ENCODE measurements at places on chromosomes 7 and 10. TPM values are rescaled to one million over a fixed set of nuclear protein-coding genes. Genes with fewer than 3 reads are reported as not detected.

GRCh38 chr7:150385302-150385723, 6.2 kb downstream of the ZNF775 start:
- no peak overlapping the region for H3K4me3 ChIP-seq
- no peak for DNase-seq
- H3K4me1 ChIP-seq, result peaks cover 77% of the 10 kb centered on the region
- no peaks in the 10 kb centered on the region for H3K36me3 ChIP-seq
- H3K27ac ChIP-seq, result peak overlapping the region; percentile 93

Gene KDM7A
- 84.2 TPM for total RNA-seq

DNA sequence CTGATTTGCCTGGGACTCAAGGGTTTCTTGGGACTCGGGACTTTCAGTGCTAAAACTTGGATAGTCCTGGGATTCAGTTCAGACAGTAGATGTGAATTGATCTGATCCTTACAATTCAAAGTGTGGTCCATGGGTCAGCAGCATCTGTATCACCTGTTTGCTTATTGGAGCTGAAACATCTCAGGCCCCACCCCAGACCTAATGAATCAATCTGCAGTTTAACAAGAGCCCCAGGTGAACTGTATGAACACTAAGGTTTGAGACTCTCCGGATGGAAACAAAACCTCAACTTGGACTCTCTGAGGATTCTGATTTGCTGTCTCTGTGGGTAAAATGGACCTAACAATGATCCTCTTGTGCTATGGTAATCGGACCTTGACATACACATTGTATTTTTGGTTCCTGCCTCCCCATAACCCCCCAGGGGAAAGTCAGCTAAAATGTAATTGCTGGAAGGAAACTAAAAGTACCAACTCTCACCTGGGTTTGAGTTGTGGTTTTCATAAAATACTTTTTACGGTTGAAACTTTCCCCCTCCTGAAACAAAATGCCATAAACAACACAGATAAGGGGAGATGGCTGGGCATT, 11.7 kb downstream of the CYP26A1 start:
- no peak overlapping the region for H3K4me3 ChIP-seq
- peaks cover 5% of the 10 kb centered on the region for H3K27me3 ChIP-seq
- no peaks in the 10 kb centered on the region for H3K4me1 ChIP-seq
- H3K27ac ChIP-seq, result no peak overlapping the region

GRCh38 chr7:121500360-121501058, 104.4 kb upstream of the FAM3C start:
- H3K27ac ChIP-seq, result no peak overlapping the region
- H3K4me3 ChIP-seq, result no peak overlapping the region
- peaks cover 9% of the 10 kb centered on the region for H3K4me1 ChIP-seq
- no peaks in the 10 kb centered on the region for H3K36me3 ChIP-seq
- H3K27me3 ChIP-seq, result no peaks in the 10 kb centered on the region

DNA sequence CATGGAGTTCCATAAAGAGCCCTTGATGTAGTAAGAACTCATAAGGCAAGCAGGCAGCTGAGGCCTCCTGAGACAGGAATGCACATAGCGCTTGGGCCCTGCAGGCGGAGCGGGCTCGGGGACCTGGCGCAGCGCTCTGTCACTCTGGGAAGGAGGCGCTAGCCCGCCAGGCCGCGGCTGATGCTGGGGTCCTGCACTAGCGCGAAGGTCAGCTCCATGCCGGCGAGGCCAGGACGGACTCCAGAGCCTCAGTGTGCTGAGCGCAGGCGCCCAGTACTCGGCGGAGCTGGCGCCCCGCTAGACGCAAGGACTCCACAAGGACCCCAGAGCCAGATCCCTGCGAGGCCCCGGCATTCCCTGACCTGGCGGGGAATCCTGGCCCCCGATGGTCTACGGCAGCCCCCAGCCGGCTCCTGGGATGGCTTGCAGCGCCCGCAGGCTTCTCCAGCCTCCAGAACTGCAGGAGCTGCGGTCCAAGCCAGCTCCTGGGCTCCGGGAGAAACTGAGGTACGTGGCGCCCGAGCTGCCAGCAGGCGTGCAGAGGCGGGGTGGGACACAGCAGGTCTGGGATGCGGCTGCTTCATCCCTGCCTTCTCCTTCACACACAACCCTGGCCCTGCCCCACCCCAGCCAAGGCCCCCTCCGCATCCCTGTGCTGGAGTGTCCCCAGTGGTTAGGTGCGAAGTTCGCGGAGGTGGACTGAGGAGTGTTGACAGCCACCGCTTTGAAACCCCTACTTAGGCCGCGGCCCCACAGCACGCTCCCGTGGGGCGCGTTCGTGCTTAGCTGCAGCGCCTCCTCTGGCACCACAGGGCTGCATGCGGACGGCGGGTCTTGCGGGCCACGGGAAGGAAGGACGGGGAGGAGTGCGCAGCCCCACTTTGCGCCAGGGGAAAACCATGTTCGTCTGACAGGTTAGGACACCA, 761.5 kb upstream of the POM121L12 start:
- H3K27ac ChIP-seq, result no peak overlapping the region
- no peaks in the 10 kb centered on the region for H3K4me1 ChIP-seq
- H3K4me3 ChIP-seq, result no peak overlapping the region
- DNase-seq, result no peak

Gene MEOX2
- 0.64 TPM for total RNA-seq

- H3K27me3 ChIP-seq, result no peaks in the 10 kb centered on the region
- DNase-seq, result no peak
- H3K27ac ChIP-seq, result peak overlapping the region; percentile 77
- H3K36me3 ChIP-seq, result no peaks in the 10 kb centered on the region
- no peak overlapping the region for H3K4me3 ChIP-seq
Measured at GRCh38 chr10:80413271-80413996, 5.1 kb downstream of the PRXL2A start.

- H3K27me3 ChIP-seq, result no peaks in the 10 kb centered on the region
- H3K4me1 ChIP-seq, result no peaks in the 10 kb centered on the region
- DNase-seq, result no peak
- H3K36me3 ChIP-seq, result no peaks in the 10 kb centered on the region
- H3K4me3 ChIP-seq, result no peak overlapping the region
Measured at GRCh38 chr10:106618646-106619045, 545.9 kb downstream of the SORCS1 start.

GRCh38 chr7:150871601-150872000, 19.3 kb downstream of the AOC1 start:
- H3K36me3 ChIP-seq, result no peaks in the 10 kb centered on the region
- H3K27ac ChIP-seq, result no peak overlapping the region
- no peaks in the 10 kb centered on the region for H3K27me3 ChIP-seq
- no peak overlapping the region for H3K4me3 ChIP-seq

GRCh38 chr7:94594882-94595281, 61.1 kb downstream of the SGCE start:
- H3K36me3 ChIP-seq, result no peaks in the 10 kb centered on the region
- H3K4me1 ChIP-seq, result no peaks in the 10 kb centered on the region
- no peaks in the 10 kb centered on the region for H3K27me3 ChIP-seq
- DNase-seq, result no peak

DNA sequence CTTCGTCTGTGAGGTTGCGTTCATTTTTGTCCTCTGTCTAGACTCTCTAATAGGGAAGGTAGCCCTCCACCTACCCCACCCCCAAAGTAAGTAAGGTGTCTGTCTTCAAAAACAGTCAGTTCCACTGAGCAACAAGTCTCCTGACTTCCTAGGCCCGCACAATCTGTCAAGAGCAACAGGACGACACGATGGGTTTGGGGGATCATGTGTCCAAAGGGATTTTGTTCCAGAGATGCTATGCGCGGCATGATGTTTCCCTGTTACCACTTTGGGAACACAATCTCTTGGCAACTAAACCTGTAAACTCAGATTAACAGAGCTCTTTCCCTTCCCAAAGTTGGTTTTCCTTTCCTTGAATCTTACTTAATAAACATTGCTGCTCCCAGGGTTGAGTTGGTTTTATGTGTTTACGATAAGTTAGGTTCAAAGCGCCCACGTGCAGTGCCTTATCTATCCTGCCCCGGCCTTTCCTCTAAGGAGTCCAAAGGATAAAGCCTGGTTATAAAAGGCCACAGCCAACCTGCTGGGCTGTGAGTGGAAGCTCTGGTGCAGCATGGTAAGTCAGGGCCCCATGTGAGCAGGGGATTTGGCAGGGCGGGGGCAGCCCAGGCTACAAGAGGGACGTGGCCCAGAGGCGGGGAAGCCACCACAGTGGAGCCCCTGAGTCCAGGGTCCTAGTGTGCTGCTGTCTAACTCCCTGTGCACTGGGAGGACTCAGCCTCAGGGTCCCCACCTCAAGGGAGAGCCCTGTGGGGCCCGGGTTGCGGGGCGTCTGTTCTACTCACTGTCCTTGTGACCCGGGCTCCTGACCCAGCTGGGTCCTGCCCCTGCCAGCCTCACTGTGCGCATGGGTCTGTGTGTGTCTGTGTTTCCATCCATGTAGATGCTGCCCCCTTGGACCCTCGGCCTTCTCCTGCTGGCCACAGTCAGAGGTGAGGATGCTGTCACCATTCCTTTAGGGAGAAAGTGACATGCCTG, at the start of gene PNLIPRP2:
TSS of gene PNLIPRP2 (plus strand) at position 531 of the 978 bp plus-strand sequence.
- peak; percentile 79 for DNase-seq
- peaks cover 16% of the 10 kb centered on the region for H3K4me1 ChIP-seq
- no peaks in the 10 kb centered on the region for H3K27me3 ChIP-seq
- peak within 1 kb of the TSS; percentile 75 for H3K27ac ChIP-seq

DNA sequence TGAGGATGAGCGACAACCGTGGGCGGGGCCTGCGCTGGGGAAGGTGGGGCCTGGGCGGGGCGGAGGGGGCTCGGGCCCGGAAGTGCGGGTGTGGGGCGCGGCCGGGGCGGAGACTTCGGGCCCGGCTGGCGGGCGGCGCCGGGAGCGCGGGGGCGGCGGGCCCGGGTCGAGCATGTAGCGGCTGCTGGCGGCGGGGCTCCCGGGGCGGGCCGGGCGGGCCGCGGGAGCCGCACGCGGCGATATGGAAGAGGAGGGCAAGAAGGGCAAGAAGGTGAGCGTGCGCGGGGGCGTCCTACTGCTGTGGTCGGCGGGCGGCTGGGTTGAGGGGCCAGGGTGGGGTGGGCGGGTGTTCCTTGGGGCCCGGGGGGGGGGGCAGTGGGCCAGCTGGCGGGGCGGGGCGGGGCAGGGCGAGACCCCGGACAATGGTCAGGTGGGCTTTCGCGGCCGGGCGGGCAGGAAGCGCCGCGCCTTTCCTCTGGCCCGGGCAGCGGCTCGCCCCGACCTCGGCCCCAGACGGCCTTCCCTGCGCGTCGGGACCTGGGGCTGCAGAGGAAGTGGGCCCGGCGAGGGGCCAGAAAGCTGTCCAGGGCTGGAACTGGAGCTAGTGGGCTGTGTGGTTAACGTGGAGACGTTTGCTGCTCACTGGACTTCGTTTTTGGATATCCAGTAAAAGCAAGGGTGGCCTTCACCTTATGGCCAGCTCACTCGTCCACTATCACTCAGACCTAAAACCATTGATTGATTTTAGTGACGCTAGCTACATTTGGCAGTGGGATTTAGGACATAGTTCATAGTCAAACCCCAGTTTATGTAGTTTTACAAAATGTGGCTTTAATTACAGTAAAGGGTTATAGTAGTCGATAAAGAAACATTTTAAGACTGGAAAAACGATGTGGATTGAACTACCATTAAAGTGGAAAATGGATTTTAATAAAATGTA, at the start of gene CCM2:
TSS of gene CCM2 (plus strand) at position 109 of the 940 bp plus-strand sequence. CDS start at position 242, 133 bp downstream.
- DNase-seq, result peak; percentile 54
- H3K27me3 ChIP-seq, result no peaks in the 10 kb centered on the region
- H3K27ac ChIP-seq, result peak within 1 kb of the TSS; percentile 94
- peak within 1 kb of the TSS; percentile 87 for H3K4me3 ChIP-seq
- H3K4me1 ChIP-seq, result peaks cover 6% of the 10 kb centered on the region
- no peaks in the 10 kb centered on the region for H3K36me3 ChIP-seq

DNA sequence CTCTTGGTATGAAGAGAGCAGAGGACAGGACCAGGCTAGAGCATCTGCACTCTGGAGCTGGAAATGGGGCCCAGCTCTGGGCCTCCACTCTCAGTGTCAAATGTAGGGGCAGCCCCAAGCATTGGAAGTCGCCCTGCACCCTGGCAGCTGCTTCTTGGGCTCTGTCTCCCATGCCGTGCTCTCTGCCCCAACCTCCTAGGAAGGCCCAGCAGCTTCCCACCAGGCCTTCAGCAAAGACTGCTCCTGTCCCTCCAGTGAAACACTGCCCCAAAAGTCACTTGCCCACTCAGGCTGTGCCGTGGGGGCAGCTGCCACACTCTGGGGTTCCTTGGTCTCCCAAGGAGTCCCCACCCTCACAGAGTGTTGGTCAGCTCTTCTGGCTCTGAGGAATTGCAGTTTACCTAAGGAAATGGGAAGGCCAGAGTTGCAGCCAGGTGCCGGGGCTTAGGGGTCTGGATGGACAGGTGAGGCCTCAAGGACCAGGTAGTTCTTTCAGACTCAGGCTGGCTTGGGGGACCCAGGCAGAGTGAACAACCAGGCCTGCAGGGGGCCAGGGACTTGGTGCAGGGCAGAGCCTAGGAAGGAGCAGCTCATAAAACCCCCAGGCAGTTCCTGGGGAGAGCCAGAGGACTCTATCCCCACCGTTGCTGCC, 9.4 kb upstream of the OPN4 start:
- no peak overlapping the region for H3K27ac ChIP-seq
- H3K27me3 ChIP-seq, result no peaks in the 10 kb centered on the region
- no peaks in the 10 kb centered on the region for H3K36me3 ChIP-seq

Gene GJD4
- total RNA-seq, result not detected

GRCh38 chr10:133312769-133313145, 4.0 kb downstream of the ZNF511 start:
- no peak for DNase-seq
- H3K27me3 ChIP-seq, result no peaks in the 10 kb centered on the region
- no peak overlapping the region for H3K4me3 ChIP-seq
- no peaks in the 10 kb centered on the region for H3K36me3 ChIP-seq

Gene EEF1AKMT2
- 15.4 TPM for total RNA-seq

DNA sequence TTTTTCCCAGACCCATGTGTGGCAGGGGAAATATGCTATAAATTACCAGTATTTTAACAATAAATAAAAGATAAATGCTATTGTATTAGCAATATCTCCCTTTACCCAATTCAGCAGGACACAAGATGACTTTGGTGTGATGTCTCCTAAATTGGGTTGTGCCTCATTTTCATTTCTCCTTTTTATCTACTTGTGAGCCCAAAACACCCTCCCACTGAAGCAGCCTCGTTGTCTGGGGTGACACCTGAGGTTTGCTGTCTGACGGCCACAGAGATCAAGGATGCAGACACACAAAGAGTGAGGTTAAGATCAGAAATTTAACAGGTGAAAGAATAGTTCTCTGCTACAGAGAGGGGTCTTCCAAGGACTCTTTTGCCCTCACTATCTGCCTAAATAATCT, 27.1 kb upstream of the CC2D2B start:
- H3K27ac ChIP-seq, result no peak overlapping the region
- no peaks in the 10 kb centered on the region for H3K27me3 ChIP-seq
- no peak overlapping the region for H3K4me3 ChIP-seq
- DNase-seq, result no peak
- no peaks in the 10 kb centered on the region for H3K36me3 ChIP-seq

Gene SFXN2
- 64.9 TPM for total RNA-seq

Gene OPALIN
- not detected for total RNA-seq

All from transverse colon (tissue), 4 donors.